ENCODE measurements at places on chromosomes 16 and 17. TPM values are rescaled to one million over a fixed set of nuclear protein-coding genes. Genes with fewer than 3 reads are reported as not detected.

CDIPT gene
- 44.1 TPM for total RNA-seq

KRTAP1-3 gene
- total RNA-seq = not detected

TMEM238L gene
- not detected for total RNA-seq

SEZ6 gene
- 0.09 TPM for total RNA-seq

ALOX12 gene
- total RNA-seq = under 0.01 TPM

JUP gene
- total RNA-seq = 27.0 TPM

ABAT gene
- total RNA-seq = 3.4 TPM

PPM1E gene
- total RNA-seq = 0.14 TPM

DUXB gene
- not detected for total RNA-seq

MEOX1 gene
- 9.0 TPM for total RNA-seq

KAT8 gene
- 62.3 TPM for total RNA-seq

GPRC5B gene
- total RNA-seq = 1.5 TPM

MT2A gene
- 7.8 TPM for total RNA-seq

ITGA2B gene
- total RNA-seq = 0.38 TPM

SPNS1 gene
- 11.7 TPM for total RNA-seq

KRTAP3-1 gene
- total RNA-seq = not detected

RAB26 gene
- 0.28 TPM for total RNA-seq

CACNB1 gene
- 2.9 TPM for total RNA-seq

CCL16 gene
- 0.09 TPM for total RNA-seq

LITAFD gene
- not detected for total RNA-seq

CRYBA1 gene
- 0.38 TPM for total RNA-seq

KRTAP4-4 gene
- not detected for total RNA-seq

DNAH3 gene
- total RNA-seq = 0.09 TPM

HEATR9 gene
- 0.05 TPM for total RNA-seq

All from thymus (tissue), 14 donors.